ENCODE measurements at places on chromosomes 2 and 18. TPM values are rescaled to one million over a fixed set of nuclear protein-coding genes. Genes with fewer than 3 reads are reported as not detected.

GRCh38 chr18:7614042-7614441 lies 46.9 kb downstream of the PTPRM start:
- no peak for DNase-seq

DNA sequence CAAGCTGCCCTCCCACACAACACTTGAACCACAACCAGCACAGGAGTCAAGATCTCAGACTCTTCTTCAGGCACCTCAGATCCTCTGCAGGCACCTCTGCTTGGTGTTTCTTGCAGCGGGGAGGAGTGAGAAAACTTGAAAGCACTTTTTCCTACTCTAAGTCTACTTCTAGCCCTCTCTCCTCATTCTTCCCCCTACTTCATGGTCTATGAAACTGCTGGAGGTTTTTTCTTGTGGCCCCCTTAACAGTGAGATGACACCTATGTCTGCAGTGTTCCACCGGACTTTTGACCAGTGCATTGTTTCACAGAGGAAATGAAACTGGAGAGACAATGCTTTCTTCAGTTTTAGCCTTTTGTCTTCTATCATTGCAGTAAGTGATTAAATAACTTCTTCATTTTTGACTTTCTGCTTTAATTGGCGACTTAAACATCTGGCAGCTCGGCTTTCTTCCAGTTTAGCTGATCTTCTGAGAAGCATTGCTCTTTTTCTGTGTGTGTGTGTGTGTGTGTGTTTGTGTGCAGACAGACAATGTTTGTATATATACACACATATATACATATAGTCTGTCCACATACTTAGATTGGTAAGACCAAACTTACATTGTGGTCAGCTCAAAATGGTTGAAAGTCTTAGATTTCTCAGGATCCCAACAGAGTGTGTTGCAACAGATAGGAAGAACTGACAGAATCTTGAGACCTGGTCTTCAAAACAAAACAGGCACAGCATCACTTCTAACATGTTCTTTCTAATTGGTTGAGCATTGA lies 1474.0 kb upstream of the TMEFF2 start:
- no peak for DNase-seq

TM4SF20 gene
- polyA plus RNA-seq, result 2.3 TPM

- DNase-seq, result peak; percentile 20
Observed at GRCh38 chr2:98915751-98916358, 20.2 kb downstream of the CRACDL start.

DNA sequence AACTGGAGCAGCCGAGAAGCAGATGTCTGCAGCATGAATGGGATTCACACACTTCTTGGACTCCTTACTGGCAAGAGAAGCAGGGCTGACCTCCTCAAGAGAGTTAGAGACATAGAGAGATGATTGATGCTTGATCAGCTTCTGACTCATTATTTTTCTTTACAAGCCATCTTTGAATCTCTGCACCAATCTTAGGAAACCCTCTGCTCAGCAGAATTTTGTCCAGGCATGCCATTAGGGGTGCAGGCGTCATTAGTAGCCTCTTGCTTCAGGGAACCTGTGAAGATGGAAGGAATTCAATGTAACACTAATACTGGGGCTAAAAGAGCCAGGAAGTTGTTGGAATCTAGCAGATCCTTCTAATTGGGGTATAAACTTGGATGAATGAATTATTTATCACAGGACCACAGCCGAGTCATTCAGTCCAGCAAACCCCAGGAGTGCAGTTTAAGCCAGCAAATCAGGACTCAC lies 151.8 kb downstream of the MGAT5 start:
- no peak for DNase-seq

STARD6 gene
- not detected for polyA plus RNA-seq

CPO gene
- polyA plus RNA-seq, result 0.12 TPM

DNA sequence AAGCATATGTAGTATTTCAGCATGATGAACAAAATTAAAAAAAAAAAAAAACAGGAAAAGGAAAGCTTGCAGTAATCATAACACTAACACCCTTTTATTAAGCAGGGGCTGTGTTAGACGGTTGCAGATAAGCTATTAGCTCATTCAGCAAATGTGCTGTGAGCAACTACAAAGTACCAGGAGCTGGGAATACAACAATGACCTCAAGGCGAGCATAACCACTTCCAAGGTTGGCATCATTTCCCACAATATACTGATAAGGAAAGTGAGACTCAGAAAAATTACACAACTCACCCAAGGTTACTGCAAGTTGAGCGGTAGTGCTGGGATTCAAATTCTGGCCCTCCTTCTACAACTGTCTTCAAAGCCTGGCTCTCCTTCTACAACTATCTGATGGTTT lies 38.2 kb upstream of the ACTR3 start:
- no peak for DNase-seq

ERLEC1 gene
- polyA plus RNA-seq, result 23.4 TPM

GRCh38 chr2:30964334-30965005 lies 157.2 kb upstream of the CAPN13 start:
- DNase-seq, result no peak

- DNase-seq, result no peak
Observed at GRCh38 chr2:4895371-4895770, 796.8 kb upstream of the SOX11 start.

FBXO48 gene
- polyA plus RNA-seq, result 0.70 TPM

DNA sequence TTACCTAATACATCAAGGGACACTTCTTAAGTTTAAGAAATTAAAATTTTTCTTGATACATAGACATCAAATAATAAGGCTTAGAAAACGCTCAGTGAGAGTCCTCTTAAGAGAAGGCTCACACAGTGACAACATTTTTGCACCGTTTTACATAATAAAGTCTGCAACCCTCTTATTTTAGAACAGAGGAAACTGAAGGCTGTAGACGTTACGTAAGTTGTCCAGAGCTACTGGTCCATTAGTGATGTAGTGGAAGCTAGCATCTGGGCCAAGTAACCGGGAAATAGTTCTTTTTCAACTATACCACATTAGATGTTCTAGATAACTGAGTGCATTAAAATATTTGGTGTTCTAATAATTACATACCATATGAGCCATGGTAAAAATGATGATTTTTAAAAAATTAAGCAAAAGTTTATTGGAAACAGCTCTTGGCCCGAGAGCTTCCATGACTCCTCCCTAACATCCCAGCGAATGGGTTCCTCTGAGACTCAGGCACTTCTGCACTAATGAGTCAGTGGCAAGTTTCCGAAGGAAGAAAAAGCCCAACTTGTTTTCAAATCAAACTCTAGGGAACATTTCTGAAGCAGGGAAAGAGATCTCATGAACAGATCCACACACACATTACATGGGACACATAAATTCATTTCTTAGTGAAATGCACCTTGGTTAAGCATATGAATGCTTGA lies 232.6 kb upstream of the PXDN start:
- DNase-seq, result peak; percentile 30

DNA sequence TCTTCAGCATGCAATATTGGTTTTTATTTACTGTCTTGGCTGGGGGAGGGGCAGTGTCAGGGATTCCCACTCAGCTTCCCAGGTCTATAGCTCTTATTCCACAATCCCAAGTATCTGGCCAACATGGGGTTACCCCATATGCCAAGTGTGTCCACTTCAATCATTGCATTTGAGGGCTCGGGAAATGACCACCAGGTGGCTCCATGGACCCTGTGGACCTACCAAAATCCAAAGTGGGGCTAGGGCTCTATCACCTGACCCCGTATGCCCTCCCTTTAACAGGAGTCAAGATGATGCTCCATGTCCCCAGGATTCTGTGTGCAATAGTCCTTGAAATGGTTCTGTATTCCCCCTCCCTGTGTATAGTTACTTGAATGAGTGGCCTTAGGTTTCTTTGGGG lies 12.1 kb upstream of the TRAF3IP1 start:
- peak; percentile 32 for DNase-seq

ALLC gene
- not detected for polyA plus RNA-seq

DNA sequence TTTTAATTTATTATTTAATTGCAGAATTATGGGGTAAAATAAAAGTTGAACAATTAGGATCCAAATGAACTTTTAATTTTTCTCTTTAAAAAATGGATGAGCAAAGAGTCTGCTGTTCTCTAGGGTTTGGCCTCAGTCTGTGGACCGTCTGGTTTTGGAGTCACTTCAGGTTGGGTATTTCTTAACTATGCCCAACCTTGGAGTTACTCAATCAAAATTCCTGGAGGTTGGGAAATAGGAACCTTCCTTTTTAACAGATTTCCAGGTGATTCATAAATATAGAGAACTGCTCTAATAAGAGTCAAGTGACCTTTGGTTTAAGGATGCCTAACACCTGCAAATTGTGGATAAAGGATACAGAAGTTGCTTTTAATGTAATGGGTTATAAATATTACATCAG lies 241.5 kb upstream of the GCFC2 start:
- DNase-seq, result no peak

GRCh38 chr2:149357058-149357457 lies 26.7 kb downstream of the LYPD6 start:
- no peak for DNase-seq

GRCh38 chr2:229445501-229446211 lies 174.6 kb upstream of the PID1 start:
- DNase-seq, result peak; percentile 87

GRCh38 chr2:216922175-216922780 lies 62.4 kb upstream of the TNP1 start:
- no peak for DNase-seq

GRCh38 chr2:79294994-79295393 lies 135.4 kb upstream of the REG3A start:
- DNase-seq, result no peak

DNA sequence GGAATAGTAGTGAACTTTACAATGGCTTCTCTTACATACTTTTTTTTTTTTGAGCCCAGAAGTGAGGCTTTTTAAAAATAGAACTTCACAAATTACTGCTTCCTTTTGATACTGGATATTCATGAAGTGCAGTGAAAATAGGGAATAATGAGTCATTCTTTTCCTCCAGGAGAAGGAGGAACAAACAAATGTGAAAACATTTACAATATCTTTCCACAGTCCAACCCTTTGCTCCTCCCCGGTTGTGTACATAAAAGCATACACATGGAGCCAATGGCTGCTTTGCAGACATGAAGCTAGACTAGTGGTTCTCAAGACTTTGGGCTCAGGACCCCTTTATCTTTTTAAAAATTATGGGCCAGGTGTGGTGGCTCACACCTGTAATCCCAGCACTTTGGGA lies 266.9 kb downstream of the GBX2 start:
- DNase-seq, result no peak

GALR1 gene
- polyA plus RNA-seq, result not detected

GRCh38 chr18:25843791-25844190 lies 246.6 kb downstream of the SS18 start:
- DNase-seq, result no peak

CPS1 gene
- not detected for polyA plus RNA-seq

DNA sequence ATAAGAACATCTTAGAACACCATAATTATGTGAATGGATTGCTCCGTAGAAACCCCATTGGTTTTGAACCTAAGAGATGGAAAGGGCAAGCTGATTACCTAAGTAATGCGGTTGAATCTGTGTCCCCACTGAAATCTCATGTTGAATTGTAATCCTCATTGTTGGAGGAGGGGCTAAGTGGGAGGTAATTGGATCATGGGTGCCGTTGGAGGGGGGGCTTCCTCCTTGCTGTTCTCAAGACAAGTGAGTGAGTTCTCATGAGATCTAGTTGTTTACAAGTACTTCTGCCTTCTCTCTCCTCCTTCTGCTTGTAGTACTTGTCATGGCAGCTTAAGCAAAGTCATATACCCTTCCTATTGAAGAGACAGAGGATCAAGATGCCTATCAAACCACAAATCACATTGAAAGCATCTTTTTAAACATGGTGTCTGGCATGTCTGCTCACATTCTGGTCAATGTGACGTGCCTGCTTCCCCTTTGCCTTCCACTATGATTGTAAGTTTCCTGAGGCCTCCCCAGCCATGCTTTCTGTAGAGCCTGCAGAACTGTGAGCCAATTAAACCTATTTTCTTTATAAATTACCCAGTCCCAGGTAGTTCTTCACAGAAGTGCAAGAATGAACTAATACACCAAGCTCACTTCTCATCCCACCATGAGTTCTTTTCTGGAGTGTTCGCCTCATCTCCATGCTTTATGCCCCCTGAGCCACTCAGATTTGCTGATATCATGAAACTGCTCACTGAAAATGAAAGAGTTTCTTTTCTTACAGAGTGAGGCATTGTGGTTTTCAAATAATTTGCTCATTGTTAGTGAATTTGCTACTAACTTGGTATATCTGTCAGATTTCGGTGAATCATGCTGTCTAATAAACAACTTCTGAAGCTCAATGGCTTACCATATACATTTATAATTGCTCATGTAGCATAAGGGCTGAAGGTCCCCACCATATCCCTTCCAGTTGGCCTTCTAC lies 23.6 kb downstream of the KCNE4 start:
- no peak for DNase-seq

GRCh38 chr2:60936757-60937156 lies 55.4 kb downstream of the REL start:
- no peak for DNase-seq

DNA sequence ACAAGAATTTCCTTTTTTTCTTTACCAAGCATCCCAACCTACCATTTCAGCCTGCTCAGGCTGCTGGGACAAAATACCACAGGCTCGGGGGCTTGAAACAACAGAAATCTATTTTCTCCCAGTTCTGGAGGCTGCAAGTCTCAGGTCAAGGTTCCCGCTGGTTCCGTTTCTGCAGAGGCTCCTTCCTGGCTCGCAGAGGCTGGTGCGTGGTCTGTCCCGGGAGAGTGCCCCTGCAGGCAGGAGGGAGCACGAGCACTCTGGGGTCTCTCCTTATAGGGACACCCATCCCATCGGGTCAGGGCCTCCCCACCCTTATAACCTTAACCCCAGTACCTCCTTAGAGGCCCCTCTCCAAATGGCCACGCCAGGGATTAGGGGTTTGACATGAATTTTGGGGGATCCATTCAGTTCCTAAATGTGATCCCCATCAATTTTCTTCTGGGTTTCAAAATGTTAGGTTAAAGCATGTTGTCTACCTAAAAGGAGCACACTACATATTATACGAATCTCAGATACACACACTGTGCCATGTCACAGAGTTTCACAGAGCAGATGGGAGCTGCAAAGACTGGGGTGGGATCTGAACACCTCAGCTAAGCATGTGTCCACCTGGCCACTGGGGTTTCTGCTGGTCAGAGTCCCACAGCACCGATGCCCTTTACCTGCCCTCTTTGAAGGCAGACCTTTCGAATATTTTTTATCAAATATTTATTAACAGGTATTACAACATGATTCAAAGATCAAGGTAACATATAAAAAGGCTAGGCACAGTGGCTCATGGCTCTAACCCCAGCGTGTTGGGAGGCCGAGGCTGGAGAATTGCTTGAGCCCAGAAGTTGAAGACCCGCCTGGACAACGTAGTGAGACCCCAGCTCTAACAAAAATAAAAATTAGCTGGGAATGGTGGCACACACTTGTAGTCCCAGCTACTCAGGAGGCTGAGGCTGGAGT lies 17.6 kb upstream of the ADI1 start:
- DNase-seq, result peak; percentile 84

DNA sequence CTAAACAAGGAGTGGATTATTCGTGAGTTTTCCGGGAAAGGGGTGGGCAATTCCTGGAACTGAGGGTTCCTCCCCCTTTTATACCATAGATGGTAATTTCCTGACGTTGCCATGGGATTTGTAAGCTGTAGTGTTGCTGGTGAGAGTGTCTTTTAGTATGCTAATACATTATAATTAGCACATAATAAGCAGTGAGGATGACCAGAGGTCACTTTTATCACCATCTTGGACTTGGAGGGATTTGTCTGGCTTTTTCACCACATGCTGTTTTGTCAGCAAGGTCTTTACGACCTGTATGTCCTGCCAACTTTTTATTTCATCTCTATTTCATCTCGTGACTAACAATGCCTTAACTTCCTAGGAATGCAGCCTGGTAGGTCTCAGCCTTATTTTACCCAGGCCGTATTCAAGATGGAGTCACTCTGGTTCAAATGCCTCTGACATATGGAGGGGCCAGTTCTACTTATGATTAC lies 124.8 kb upstream of the B3GNT2 start:
- no peak for DNase-seq

All from sigmoid colon (tissue), 7 donors.